ENCODE measurements at places on chromosomes 6 and 20. TPM values are rescaled to one million over a fixed set of nuclear protein-coding genes. Genes with fewer than 3 reads are reported as not detected.
A peak's percentile ranks its signal among the peaks of the same experiment; 100 is the strongest.

GRCh38 chr6:148175550-148176188 lies 167.0 kb upstream of the SASH1 start:
- no peak for DNase-seq

DNA sequence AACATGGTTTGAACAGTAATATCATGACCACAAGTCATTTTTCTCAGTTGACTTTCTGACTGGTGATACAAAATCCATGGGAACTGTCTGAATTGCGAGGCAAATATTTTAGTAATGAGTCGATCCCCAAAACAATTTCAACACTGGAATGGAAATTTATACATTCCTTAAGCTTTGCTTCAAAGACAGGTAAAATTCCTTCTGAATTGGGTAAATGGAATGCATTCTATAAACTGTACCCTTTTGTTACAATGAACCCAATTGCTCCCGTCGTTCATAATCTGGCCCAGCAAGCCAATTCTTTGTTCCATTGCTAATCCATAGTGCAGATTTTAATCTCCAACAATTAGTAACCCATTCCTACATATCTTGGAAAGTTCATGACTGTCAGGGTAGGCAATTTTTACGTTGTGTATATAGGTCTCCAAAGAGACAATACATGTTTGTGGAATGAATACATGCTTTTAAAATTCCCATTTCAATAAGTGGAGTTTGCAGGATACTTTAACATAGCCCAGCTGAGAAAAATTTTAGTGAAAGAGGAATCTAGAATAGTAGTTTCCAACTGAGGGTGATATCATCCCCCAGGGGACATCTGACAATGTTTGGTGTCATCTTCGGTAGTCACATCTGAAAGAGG lies 32.7 kb downstream of the CYP24A1 start:
- DNase-seq, result no peak

The TNFRSF21 gene
- polyA plus RNA-seq, result 26.7 TPM

GRCh38 chr20:63089051-63089907 lies 82.5 kb upstream of the BHLHE23 start:
- DNase-seq, result no peak

The SEMG1 gene
- polyA plus RNA-seq, result not detected

- peak; percentile 28 for DNase-seq
These were observed 79.7 kb downstream of the EDN1 start for GRCh38 chr6:12369781-12370262.

DNA sequence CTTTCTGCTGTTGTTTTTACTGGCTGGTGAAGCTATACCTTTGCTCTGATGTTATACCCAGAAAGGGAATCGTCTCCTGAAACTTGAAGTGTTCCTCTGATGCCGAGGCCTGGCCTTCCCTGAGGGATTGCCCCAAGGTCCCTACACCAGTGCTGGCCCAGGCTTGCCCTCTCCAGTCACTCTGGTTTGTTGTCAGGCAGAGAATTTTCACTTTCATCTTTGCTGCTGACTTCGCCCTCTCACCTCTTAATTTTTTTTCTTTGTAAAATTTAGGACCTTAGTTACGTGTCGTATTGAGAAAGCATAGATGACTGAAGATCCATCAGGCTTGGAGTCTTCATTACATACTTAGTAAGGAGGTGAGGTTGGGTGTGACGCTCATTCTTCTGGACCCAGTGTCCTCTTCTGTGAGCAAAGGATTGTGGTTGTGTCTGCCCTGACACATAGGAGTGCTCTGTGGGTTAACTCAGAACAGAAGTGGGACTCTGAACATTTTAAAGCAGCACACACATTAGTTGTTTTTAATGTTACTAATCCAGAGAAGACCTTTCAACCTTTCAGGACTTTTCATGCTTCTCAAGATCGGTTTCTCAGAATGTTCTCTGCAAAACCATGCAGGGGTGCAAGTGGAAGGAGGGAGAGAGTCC lies 45.4 kb downstream of the TULP4 start:
- DNase-seq, result no peak

- DNase-seq, result no peak
These were observed 379.4 kb upstream of the MAN1A1 start for GRCh38 chr6:119728935-119729334.

DNA sequence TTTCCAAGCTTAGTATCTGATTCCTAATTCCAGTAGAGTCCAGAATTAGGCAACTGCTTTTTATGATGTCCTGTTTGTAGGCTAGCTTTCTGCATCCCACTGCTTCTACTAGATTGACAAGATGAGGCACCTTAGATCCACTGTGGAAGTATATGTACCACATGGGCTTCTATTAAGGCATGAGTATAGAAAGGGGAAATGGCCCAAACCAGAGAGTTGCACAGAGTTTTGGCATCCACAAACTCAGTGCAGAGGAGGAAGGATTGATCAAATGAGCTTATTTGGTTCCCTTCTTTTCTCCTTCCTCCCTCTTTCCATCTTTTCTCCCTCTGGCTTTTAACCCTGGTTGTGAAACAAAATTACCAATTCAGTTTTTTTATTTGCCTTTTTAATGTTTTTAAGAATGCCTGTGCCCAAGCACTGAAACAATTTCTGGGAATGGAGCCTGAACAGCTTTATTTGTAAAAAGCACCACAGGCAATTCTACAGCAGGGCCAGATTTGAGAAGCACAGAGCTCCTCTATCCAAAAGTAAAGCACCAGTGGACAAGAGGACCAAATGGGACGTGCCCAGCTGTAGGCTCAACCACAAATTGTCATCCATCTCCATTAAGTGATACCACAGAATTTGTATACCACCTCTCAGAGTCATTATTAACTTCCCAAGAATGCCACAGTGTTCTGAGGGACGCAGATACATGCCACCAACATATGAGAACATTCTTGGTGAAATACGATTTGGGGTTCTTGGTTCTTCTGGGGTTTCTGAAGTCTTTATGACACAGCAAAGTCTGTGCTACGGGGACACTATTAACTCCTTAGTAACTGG lies 969.1 kb downstream of the KIF16B start:
- no peak for DNase-seq

The CST9 gene
- not detected for polyA plus RNA-seq

The GPANK1 gene
- polyA plus RNA-seq, result 13.0 TPM

- DNase-seq, result no peak
These were observed 101.1 kb upstream of the ID4 start for GRCh38 chr6:19736066-19736465.

DNA sequence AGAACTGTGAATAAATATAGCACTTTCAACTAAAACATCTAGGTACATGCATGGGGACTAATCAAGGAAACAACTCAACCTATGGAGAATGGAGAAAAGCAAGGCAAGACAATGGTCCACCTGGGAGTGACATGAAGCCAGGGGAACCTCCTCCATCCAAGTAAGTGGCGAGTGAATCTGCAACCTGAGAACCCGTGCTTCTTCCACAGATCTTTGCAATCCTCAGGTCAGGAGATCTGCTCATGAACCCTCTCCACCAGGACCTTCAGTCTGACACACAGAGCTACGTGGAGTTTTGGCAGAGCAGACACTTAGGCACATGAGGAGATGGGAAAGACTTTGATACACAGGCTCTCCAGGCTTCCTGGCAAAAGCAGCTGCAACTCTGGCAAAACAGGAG lies 58.8 kb upstream of the KHDRBS2 start:
- DNase-seq, result no peak

The MACROD2 gene
- polyA plus RNA-seq, result 0.78 TPM

The ZSCAN26 gene
- 7.0 TPM for polyA plus RNA-seq

The SLC13A3 gene
- polyA plus RNA-seq, result 0.61 TPM

The HNF4A gene
- 1.3 TPM for polyA plus RNA-seq

The NTSR1 gene
- not detected for polyA plus RNA-seq

The HCK gene
- polyA plus RNA-seq, result 10.4 TPM

DNA sequence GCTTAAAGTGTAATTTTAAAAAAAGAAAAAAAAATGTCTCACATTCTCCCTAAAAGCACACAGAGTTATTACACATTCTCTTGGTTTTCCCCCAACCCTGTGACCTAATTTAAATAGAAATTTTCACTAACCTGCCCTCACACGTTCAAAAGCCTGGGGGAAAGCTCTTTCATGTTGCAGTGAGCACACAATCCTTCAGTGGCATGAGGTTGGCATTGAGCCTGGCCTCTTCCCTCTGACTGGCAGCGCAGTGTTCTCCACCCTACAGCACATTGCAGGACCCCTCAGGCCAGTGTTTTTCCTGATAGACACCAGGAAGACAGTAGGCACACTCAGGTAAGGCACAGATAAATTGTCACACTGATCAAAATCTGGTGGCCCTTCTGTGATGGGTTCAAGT lies 34.1 kb downstream of the TNFRSF21 start:
- DNase-seq, result no peak

GRCh38 chr20:25858495-25859425 lies 162.1 kb upstream of the ZNF337 start:
- DNase-seq, result no peak

Measured in stomach (tissue), 19 donors.